ENCODE measurements at places on chromosomes 4 and X.

DNA sequence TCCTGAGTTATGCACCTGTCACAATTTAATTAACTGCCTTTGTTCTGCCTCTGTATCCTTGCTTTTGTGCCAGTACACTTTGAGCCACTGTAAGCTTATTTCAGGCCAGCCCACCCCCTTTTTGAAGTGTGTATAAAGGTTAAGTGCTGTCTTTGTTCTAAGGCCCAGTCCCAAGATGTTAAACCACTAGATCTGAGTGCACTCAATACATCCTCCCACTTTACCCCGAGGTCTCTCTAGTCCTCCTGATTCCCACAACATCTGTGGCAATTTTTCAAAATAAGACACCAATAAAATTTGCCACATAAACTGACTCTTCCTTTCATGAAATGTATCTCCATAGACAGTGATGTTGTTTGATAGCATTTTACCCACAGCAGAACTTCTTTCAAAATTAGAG, 124.1 kb upstream of the SPIN4 start:
- no peak for DNase-seq

DNA sequence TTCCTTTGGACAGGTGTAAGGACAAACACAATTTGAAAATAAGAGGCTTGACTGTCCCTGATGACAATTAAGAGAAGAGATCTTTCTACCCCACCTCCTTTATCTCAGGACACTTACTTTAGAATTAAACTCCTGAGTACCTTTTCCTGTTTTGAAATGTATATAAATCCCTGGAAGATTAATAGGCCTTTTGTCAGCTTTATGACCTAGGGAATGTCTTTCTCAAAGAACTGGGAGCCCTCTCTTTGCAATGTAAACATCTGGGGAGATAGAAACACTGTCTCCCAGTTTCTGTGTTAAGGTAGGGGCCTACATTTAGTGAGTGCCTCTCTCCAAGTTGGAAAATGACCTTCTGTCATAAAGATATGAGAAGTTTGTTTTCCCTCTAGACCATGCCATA, 31.7 kb downstream of the AGA start:
- DNase-seq: no peak

- DNase-seq: no peak
These were observed 27.2 kb downstream of the MAB21L2 start for GRCh38 chr4:150609131-150609530.

GRCh38 chr4:52861171-52861823, 820 bp upstream of the RASL11B start:
- DNase-seq: no peak

- peak; percentile 57 for DNase-seq
These were observed 6.9 kb upstream of the AFF1 start for GRCh38 chr4:86927843-86928395.

DNA sequence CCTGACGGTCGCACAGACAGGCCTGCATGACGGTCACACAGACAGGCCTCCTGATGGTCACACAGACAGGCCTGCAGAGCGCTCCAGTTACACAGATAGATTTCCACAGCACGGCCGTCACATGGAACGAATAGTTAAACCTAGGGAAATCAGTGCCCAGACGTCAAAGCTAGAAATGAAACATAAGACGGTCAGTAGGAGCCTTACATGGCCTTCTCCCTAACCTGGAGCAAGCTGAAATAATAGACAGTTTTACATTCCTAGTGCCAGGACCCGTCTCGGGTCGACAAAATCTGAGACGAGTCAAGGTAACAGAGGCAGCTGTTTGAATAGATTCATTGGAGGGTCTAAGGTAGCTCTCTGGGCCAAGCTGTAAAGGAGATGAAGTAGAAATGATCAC, 126.9 kb downstream of the MTNR1A start:
- DNase-seq: no peak

DNA sequence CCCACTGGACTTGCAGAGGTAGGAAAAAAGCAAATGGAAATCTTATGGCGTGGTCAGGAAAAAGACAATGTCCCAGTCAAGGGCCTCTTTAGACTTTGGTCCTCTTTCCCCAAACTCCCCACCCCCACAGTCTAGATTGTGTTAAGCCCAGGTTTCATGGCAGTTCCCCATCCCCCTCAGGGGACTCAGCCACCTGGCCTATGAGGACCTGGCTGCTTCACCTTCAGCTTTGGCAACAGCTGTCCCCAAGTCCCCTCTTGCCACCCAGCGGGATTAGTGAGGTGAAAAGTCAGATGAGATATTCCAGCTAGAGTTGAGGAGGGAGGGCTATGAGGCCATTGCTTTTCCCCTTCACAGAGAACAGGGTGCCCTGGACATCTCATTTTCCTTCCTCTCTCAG, 457 bp downstream of the RIPPLY1 start:
- DNase-seq: no peak

- DNase-seq: peak; percentile 30
These were observed 27.6 kb upstream of the INTU start for GRCh38 chr4:127604949-127605709.

DNA sequence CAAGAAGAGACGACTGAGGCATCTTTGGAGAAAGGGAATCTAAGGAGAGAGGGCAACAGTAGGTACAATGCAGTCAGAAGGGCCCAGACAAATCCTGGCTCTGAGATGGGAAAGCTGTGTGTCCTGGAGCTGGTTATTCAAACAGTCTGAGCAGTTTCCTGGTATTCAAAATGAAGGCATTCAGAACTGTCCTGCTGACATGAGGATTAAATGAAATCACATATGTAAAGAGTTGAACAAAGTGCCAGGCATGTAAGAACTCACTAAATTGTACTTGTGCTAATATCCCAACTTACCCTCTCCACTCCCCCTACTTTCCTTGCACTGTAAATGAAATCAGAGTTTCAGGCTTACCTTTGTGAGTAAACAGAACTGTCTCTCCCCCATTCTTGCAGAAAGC, 60.9 kb upstream of the LDB2 start:
- DNase-seq: no peak

DNA sequence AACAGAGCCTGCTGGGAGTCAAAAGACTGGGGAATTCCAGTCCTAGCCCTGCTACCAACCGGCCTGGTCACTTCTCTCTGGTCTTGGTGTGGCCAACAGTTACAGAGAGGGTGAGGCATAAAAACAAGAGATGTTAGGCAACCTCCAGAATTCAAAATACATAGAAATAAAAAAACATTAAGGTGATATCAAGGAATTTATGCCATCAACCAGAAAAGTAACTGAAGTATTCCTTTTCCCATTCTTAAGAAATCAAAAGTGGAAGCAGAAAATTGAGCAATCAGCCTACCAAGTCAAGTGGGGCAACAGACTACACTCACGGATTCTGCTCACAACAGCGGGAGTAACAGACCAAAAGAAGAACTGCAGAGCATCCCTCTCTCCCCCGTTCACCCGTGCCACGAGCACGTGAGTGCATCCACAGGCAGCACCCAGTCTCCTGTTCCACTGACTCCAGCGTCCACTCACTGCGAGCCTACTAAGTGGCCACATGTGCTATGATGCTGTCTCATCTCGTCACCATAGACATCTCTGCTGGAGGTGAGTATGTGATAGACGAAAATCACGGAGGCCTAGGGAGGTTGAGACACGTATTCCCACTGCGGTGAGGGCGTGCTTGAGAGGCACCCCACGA, 29.3 kb downstream of the AFAP1 start:
- DNase-seq: no peak

DNA sequence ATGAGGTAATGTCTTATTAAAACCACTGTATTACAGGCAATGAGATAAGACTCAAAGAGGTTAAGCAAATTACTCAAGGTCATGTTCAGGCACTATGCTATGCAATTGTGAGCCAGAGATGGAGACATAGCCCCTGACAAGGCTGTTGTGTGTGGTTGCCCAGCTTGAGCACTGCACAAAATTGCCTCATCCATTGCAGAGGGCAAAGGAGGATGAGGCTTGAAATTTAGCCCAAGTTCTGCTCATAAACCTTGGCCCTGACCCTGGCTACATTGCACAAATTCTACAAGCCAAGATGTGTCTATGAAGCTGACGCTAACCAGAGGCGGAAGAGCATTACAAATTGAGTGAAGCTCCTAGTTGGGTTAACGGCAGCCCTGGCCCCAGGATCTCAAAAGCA, 65.6 kb upstream of the PGM2 start:
- DNase-seq: no peak

- DNase-seq: no peak
These were observed 19.6 kb downstream of the PIGG start for GRCh38 chr4:518569-519083.

GRCh38 chr4:1164040-1164439, 8.3 kb downstream of the SPON2 start:
- DNase-seq: no peak

DNA sequence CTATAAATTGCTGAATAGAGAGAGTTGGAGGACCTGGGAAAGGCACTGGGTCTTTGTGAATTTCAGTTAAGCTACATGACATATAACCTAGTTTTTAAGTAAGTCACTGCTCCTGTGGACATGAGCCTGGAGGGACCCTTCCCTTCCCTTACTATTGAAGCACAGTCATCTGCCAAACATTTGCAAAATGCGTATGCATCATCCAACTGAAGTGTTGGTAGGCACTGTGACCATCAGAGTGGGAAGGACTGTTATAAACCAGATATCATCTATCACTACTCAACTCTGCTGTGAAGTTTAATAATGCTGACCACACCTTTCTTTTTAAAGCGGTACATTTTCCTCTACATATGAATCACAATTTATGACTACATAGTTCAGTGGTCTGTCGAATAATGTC, 5.2 kb downstream of the GABRA3 start:
- DNase-seq: no peak

GRCh38 chr4:74656596-74656995, 137.7 kb downstream of the BTC start:
- no peak for DNase-seq

GRCh38 chrX:130118441-130119311, 8.4 kb upstream of the ELF4 start:
- DNase-seq: no peak

GRCh38 chrX:38211891-38212635, 8.6 kb downstream of the SRPX start:
- no peak for DNase-seq

- DNase-seq: no peak
These were observed 230.2 kb downstream of the CLCN4 start for GRCh38 chrX:10387011-10387410.

DNA sequence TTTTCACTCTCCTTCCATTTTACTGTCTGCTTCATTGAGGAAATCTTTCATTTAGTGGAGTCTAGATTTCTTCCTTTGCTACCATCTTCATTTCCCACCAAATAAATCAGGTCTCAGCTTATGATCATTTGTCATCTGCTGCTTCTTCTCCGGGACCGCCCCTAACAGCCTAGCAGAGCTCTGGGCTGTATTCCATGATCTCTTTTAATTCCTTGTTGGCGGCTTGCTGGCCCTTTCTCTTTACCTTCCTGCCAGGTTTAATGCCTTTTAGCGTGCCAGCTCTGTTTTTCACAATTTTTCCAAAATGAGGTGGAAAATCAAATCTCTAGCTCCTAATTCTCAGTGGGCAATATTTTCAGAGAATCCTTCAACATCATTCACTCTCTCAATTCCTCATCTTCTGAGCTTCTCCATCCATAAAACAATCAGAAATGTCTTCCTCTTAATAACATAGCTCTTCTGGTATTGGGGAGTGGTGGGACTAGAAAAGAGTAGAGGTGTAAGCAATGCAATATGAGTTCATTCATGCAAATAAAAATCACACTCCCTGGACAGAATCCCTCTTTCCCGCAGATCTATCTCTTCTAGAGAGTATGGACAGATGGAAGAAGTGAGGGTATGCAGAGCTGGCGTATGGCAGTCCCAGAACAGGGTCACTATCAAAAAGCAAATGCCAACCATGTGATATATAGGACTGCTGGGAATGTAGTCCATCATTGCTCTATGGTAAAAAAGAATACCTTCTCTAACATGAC, 491.3 kb downstream of the KCNIP4 start:
- no peak for DNase-seq

All from NCI-H460 (cell line).